ENCODE measurements at places on chromosomes 13 and 19. TPM values are rescaled to one million over a fixed set of nuclear protein-coding genes. Genes with fewer than 3 reads are reported as not detected.

GRCh38 chr19:38763795-38764220 lies 9.5 kb downstream of the LGALS7 start:
- no peak overlapping the region for H3K4me3 ChIP-seq
- H3K27ac ChIP-seq: no peak overlapping the region
- no peaks in the 10 kb centered on the region for H3K27me3 ChIP-seq
- no peaks in the 10 kb centered on the region for H3K4me1 ChIP-seq
- no peaks in the 10 kb centered on the region for H3K36me3 ChIP-seq
- DNase-seq: no peak

- peaks cover 11% of the 10 kb centered on the region for H3K4me1 ChIP-seq
- H3K4me3 ChIP-seq: no peak overlapping the region
- H3K27me3 ChIP-seq: no peaks in the 10 kb centered on the region
- DNase-seq: no peak
- peaks cover 25% of the 10 kb centered on the region for H3K36me3 ChIP-seq
- no peak overlapping the region for H3K27ac ChIP-seq
Measured at GRCh38 chr19:52991484-52991883, 22.2 kb upstream of the ERVV-1 start.

- no peaks in the 10 kb centered on the region for H3K4me1 ChIP-seq
- H3K4me3 ChIP-seq: no peak overlapping the region
- H3K27me3 ChIP-seq: no peaks in the 10 kb centered on the region
- DNase-seq: no peak
- H3K36me3 ChIP-seq: peaks cover 1% of the 10 kb centered on the region
- H3K27ac ChIP-seq: no peak overlapping the region
Measured at GRCh38 chr13:45733361-45733760, 31.2 kb downstream of the CBY2 start.

DNA sequence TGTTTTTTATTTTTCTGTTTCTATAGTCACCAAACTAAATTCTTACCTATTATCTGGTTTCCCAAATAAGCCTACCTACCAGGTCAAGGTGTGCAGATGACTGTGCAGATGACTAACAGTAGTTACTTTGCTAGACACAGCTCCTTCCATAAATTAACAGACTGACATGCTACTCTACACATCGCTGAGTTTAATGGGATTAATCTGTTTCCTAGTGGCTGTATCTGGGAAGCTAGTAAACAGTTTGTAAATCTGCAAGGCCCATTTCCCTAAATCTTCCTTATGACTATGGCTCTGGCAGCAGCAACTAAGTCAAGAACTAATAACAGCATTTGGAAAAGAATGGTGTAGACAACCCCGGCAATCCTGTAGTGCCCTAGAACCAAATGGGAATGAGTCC lies 27.9 kb downstream of the MIPEP start:
- H3K4me1 ChIP-seq: no peaks in the 10 kb centered on the region
- H3K4me3 ChIP-seq: no peak overlapping the region
- H3K36me3 ChIP-seq: peaks cover 6% of the 10 kb centered on the region

DNA sequence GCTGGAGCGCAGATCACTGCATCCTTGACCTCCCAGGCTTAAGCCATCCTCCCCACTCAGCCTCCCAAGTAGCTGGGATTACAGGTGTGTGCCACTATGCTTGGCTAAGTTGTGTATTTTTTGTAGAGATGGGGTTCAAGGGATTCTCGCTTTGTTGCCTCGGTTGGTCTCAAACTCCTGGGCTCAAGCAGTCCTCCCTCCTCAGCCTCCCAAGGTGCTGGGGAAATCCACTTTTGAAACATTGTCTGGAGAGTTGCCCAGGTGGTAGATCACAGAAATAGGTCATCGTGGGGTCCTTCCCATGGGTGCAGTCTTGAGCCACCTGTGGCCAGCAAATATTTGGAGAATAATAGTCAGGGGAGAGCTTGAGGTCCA lies 5.2 kb downstream of the LDLR start:
- DNase-seq: no peak
- H3K27ac ChIP-seq: peak overlapping the region; percentile 86
- H3K27me3 ChIP-seq: no peaks in the 10 kb centered on the region
- peaks cover 51% of the 10 kb centered on the region for H3K4me1 ChIP-seq
- peak overlapping the region; percentile 50 for H3K4me3 ChIP-seq
- H3K36me3 ChIP-seq: peaks cover 62% of the 10 kb centered on the region

GRCh38 chr13:42337808-42338600 lies 66.1 kb downstream of the AKAP11 start:
- no peaks in the 10 kb centered on the region for H3K27me3 ChIP-seq
- no peak overlapping the region for H3K27ac ChIP-seq
- H3K4me1 ChIP-seq: peaks cover 15% of the 10 kb centered on the region

GRCh38 chr19:43501661-43502418 lies 2.7 kb downstream of the PHLDB3 start:
- no peaks in the 10 kb centered on the region for H3K27me3 ChIP-seq
- no peak for DNase-seq
- H3K4me3 ChIP-seq: no peak overlapping the region
- H3K4me1 ChIP-seq: peaks cover 23% of the 10 kb centered on the region
- H3K36me3 ChIP-seq: peaks cover 3% of the 10 kb centered on the region

DNA sequence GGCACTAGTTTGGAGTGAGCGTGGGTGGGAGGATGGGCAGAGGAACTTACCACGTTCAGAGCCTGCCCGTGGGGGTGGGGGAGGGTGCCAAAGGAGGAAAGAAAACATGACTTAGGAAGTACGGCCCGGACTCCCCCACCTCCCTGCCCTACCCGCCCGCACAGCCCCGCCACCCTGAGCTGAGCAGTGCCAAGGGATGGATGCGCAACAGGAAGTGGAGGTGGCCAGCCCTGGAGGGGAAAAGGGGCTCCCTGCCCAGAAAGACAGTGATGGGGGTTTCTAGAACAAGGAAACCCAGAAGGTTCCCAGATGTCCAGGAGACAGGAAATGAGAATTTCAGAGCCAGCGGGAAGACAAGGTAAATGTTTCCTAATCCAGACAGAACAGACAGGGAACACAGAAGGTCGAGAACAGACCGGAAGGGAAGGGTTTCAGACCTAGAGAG lies 6.3 kb downstream of the TEAD2 start:
- DNase-seq: no peak
- peaks cover 10% of the 10 kb centered on the region for H3K4me1 ChIP-seq

GRCh38 chr19:50669302-50670101 lies 20.3 kb downstream of the C19orf81 start:
- no peak overlapping the region for H3K4me3 ChIP-seq
- no peak overlapping the region for H3K27ac ChIP-seq
- peaks cover 43% of the 10 kb centered on the region for H3K27me3 ChIP-seq

GRCh38 chr13:104553896-104554295 lies 1487.7 kb upstream of the SLC10A2 start:
- DNase-seq: no peak
- H3K27me3 ChIP-seq: no peaks in the 10 kb centered on the region
- no peak overlapping the region for H3K4me3 ChIP-seq
- no peaks in the 10 kb centered on the region for H3K36me3 ChIP-seq

GRCh38 chr13:41767801-41768200 lies 193.1 kb downstream of the VWA8 start:
- H3K27ac ChIP-seq: no peak overlapping the region
- DNase-seq: no peak
- H3K27me3 ChIP-seq: no peaks in the 10 kb centered on the region
- peaks cover 5% of the 10 kb centered on the region for H3K36me3 ChIP-seq

GRCh38 chr19:6495947-6496346 lies 6.2 kb downstream of the TUBB4A start:
- H3K4me3 ChIP-seq: no peak overlapping the region
- H3K27ac ChIP-seq: no peak overlapping the region
- H3K36me3 ChIP-seq: no peaks in the 10 kb centered on the region
- H3K27me3 ChIP-seq: peaks cover 4% of the 10 kb centered on the region

DNA sequence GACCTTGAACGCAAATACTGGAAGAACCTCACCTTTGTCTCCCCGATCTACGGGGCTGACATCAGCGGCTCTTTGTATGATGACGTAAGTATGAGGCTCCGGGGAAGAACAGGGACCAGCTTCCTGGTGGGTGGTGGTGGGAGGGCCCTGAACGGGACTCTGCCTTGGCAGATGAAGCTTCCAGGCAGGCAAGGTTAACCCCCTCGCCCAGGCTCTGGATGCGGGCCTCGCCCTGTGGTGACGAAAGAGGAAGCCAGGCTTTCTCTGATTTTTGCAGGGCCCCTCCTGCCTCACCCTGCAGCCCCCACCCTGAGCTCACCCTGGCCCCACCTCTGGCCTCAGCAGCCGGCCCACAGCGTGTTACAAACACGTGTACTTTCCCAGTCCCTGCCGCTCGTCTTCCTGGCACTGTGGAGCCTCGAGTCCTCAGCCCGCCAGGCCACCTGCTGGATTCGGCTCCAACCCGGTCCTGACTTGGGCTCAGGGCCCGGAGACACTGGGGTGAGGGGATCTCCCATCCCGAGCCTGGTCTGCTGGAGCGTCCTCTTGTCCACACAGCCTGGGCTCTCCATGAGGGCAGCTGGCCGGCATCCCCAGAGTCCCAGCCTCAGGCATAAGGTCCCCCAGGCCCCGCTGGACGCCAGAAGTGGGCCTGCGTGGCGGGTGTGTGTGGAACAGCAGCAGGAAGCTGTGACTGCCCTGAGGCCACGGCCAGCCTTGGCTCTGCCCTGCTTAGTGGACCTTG lies 72.4 kb downstream of the KDM4B start:
- peaks cover 2% of the 10 kb centered on the region for H3K36me3 ChIP-seq
- no peak overlapping the region for H3K4me3 ChIP-seq
- H3K27ac ChIP-seq: no peak overlapping the region
- DNase-seq: no peak

GRCh38 chr13:97148894-97149293 lies 73.2 kb upstream of the MBNL2 start:
- no peaks in the 10 kb centered on the region for H3K4me1 ChIP-seq
- peaks cover 8% of the 10 kb centered on the region for H3K27me3 ChIP-seq
- no peaks in the 10 kb centered on the region for H3K36me3 ChIP-seq

GRCh38 chr13:99403458-99403971 lies 96.3 kb upstream of the GPR183 start:
- peaks cover 16% of the 10 kb centered on the region for H3K4me1 ChIP-seq
- H3K27ac ChIP-seq: peak overlapping the region; percentile 24

DNA sequence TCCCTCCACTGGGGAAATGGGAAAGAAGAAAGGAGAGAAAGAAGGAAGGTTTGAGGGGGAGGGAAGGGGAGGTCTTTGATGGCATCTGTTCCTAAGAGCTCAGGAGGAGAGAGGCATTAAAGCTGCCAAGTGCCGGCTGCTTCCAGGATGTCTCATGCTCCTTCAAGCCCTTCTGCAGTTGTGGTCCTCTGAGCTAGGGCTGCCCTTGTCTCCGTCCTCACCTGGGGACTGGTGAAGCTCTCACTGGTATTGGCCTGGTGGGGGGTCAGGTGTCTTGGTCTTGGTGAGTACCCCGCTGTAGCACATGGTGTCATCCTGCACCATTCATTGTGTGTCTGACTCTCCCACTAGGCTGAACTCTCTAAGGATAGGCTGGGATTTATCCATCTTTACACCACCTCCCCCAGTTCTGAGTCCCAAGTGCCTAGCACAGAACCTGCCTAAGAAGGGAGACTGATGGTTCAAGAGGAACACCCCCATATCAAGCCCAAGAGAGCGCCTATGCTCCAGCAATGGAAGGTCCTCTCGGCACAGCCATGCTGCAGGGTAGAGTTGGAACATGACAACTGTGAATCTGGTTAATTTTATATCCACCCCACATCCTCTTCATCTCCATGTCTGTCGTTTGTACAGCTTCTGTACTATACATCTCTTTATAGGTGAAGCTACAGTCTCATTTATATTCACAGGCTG lies 83.7 kb downstream of the AKAP11 start:
- H3K4me3 ChIP-seq: peak overlapping the region; percentile 54
- H3K27me3 ChIP-seq: no peaks in the 10 kb centered on the region
- peak overlapping the region; percentile 98 for H3K27ac ChIP-seq
- H3K4me1 ChIP-seq: peaks cover 66% of the 10 kb centered on the region
- peak; percentile 31 for DNase-seq

DNA sequence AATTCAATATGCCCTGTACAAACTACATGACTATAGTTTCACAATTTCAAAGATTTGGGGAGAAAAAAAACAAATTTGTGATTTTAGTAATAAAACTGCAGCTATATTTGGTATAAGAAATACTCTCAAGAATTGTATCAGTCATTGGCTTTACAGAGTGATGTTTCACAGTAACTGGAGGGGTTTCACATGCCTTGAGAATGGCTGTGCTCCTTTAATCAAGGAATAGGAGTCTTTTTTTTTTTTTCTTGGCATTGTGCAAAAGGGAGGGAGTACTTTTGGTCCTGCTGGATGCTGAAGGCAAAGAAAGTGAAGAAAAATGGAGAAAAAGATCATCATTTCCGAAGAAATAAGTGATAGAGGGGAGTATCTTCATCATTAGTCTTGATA lies 6.8 kb downstream of the ZNF507 start:
- no peak overlapping the region for H3K4me3 ChIP-seq
- H3K4me1 ChIP-seq: peaks cover 80% of the 10 kb centered on the region
- H3K27ac ChIP-seq: peak overlapping the region; percentile 38
- no peaks in the 10 kb centered on the region for H3K27me3 ChIP-seq

DNA sequence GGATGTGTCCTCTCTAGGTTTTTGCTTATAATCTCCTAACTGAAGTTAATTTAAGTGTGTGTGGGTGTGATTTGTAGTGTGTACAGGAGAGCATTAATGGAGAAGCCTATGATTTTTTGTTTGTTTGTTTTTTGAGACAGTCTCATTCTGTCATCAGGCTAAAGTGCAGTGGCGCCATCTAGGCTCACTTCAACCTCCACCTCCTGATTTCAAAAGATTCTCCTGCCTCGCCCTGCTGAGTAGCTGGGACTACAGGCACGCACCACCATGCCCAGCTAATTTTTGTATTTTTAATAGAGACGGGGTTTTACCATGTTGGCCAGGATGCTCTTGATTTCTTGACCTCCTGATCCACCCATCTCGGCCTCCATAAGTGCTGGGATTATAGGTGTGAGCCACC lies 20.6 kb downstream of the ZNF701 start:
- H3K4me3 ChIP-seq: no peak overlapping the region
- no peak overlapping the region for H3K27ac ChIP-seq
- H3K36me3 ChIP-seq: peaks cover 65% of the 10 kb centered on the region
- no peaks in the 10 kb centered on the region for H3K4me1 ChIP-seq
- H3K27me3 ChIP-seq: no peaks in the 10 kb centered on the region

DNA sequence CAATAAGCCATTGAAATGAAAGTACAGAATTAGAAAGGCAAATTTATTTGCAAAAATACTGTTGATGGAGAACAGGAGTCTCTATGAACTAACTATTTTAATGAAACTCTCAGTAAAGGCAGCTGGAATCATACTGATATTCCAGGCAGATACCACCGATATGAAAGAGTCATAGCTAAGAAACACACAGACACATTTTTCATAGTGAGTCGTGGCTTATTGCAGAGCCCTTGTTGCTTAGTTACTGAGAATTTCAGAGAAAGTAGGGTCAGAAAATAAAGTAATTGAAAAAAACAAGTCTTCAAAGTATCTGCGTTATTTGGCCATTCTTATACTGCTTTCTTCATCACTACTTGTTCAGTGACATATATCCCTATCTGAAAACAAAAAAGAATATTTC lies 1890.9 kb downstream of the PCDH9 start:
- no peak overlapping the region for H3K27ac ChIP-seq
- no peaks in the 10 kb centered on the region for H3K27me3 ChIP-seq
- H3K36me3 ChIP-seq: no peaks in the 10 kb centered on the region
- no peaks in the 10 kb centered on the region for H3K4me1 ChIP-seq
- DNase-seq: no peak

- no peak overlapping the region for H3K27ac ChIP-seq
- peaks cover 4% of the 10 kb centered on the region for H3K4me1 ChIP-seq
- DNase-seq: no peak
- H3K4me3 ChIP-seq: no peak overlapping the region
- H3K36me3 ChIP-seq: no peaks in the 10 kb centered on the region
Measured at GRCh38 chr19:734716-735115, 16.2 kb upstream of the MISP start.

The ZSCAN18 gene
- total RNA-seq: 13.8 TPM

The VSTM1 gene
- not detected for total RNA-seq

The UBE2S gene
- 267 TPM for total RNA-seq

The CD37 gene
- total RNA-seq: 178 TPM

The ZFP36 gene
- total RNA-seq: 104 TPM

The FAM124A gene
- 0.15 TPM for total RNA-seq

The SPPL2B gene
- 43.8 TPM for total RNA-seq

The CASP14 gene
- total RNA-seq: not detected

The PODNL1 gene
- total RNA-seq: 0.34 TPM

The MTIF3 gene
- total RNA-seq: 37.3 TPM

The IGSF23 gene
- total RNA-seq: not detected

The TTC9B gene
- not detected for total RNA-seq

Data from activated CD4-positive, alpha-beta memory T cell treated with anti-CD3 and anti-CD28 coated beads for 36 hours (primary cell).